NCI-H446 treated with DMSO at 0.1 percent for 48 hours (cell line): ENCODE measurements at places on chromosomes 16 and 17.

GRCh38 chr17:48558057-48558830, 13.3 kb upstream of the HOXB2 start:
- no peak for DNase-seq

DNA sequence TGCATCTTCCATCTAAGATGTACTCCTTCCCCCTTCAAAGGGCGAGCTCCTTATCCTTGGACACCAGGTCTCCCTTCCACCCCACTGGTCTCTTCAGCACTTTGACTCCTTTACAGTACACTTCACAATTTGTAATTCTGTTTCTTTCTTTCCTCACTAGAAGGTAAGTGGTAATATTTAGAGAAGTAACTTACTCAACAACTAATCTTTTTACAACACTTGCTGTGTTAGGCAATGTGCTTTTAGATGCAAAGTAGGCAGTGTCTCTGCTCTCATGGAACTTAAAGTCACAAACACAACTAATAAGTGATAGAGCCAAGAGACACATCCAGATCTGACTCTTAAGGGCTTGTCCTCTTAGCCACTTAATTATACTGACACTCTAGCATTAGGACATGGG, 6.4 kb downstream of the SIAH1 start:
- no peak for DNase-seq

- DNase-seq = no peak
Observed at GRCh38 chr17:60311936-60312335, 80.0 kb downstream of the USP32 start.

- DNase-seq = no peak
Observed at GRCh38 chr16:49659356-49659755, 196.6 kb downstream of the ZNF423 start.

DNA sequence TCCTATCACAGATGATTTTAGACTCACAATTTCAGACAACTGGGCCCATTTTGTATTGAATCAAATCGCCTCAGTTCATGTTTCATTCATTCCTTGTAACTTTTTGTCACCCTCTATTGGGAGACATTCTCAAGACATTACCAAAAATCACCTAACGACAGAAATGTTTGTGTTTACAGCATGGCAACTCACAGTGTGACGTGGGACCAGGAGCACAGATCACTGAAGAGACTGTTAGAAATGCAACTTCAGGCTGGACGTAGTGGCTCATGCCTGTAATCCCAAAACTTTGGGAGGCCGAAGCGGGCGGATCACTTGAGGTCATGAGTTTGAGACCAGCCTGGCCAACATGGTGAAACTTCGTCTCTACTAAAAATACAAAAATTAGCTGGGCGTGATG, 249.6 kb downstream of the NTN1 start:
- no peak for DNase-seq

DNA sequence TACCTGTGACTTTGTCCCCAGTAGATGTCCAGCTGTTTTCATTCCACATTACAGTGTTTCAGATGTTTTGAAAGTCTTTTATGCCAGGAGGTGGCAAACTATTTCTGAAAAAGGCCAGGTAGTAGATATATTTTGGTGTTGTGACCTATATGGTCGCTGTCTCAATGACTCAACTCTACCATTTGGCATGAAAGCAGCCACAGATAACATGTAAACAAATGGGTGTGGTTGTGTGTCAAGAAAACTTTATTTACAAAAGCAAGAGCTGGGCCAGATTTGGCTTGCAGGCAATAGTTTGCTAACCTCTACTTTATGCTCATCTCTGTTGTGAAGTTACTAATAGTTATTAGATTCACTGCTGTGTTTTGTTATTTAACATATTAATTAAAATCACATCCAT, 728.7 kb upstream of the EEF2KMT start:
- no peak for DNase-seq

DNA sequence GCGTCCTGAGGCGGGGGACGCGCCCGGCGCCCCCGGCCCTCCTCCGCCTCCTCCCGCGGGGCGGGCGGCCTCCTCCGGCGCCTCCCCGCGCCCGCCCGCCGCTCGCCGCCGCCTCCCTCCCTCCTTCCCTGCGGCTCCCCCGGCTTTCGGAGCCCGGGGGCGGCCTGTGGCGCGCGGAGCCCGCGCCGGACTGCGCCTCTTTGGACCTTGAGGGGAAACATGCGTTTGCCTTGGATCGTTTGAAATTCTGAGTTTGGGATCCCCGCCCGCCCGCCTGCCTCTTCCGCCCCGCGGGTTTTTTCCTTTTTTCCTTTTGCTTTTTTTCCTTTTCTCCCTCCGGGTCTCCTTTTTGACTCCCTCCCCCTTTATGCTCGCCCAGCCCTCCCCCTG, 390 bp downstream of the ZNRF1 start:
- DNase-seq = no peak

- DNase-seq = no peak
Observed at GRCh38 chr16:35730251-35730650, 2270.8 kb downstream of the TP53TG3F start.

DNA sequence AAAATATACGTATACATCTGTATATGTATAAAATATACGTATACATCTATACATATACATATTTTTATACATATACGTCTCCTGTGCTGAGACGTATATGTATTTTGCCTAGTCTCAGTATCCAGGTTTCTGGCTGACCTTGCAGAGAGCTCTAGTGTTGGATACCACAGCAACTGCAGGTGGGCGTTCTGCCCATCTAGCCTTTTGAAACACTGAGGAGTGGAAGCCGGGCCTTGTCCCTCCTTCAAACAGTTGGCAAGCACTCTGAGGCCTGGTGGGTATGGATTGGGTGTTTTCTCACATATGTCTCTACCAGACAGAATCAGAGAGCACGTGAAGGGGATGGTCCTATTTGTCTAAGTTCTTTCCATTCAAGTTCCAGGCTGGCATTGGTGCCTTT, 39.4 kb upstream of the MRC2 start:
- DNase-seq = no peak

- no peak for DNase-seq
Observed at GRCh38 chr17:6070913-6071511, 833 bp downstream of the WSCD1 start.

DNA sequence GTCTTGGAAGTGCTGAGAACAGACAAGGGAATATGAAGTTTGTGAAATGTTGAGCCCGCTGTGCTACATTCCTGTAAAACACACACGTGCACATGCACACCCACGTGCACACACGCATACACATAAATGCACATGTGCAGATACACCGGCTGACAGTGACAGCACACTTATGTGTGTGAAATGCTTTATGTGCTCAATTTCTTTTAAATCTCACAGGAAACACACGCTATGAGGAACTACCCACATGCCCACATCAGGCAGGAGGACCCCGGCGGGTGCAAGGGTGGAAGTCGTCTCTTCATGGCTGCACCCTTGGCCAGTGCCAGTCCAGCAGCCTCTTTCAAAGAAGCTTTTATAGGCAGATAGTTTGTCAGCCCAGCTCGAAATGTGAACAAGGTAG, 561 bp upstream of the WFDC1 start:
- no peak for DNase-seq

- DNase-seq = no peak
Observed at GRCh38 chr17:17295141-17295540, 8.0 kb upstream of the NT5M start.

DNA sequence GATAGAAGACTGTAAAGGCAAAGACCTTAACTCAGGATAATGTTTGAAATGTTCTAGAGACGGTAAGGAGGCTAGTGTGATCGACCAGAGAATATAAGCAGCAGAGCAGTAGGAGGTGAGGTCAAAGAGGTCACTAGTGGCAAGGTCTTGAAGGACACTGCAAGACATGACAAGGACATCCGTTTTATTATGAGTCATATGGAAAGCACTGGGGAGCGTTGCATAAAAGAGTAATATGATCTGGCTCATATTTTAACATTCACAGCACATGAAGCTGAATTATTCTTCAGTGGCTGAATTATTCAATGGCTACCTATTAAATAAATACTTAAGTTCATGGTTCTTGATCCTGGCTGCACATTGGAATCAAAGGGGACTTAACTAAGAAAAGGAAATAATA, 123.7 kb downstream of the SOX9 start:
- DNase-seq = no peak

DNA sequence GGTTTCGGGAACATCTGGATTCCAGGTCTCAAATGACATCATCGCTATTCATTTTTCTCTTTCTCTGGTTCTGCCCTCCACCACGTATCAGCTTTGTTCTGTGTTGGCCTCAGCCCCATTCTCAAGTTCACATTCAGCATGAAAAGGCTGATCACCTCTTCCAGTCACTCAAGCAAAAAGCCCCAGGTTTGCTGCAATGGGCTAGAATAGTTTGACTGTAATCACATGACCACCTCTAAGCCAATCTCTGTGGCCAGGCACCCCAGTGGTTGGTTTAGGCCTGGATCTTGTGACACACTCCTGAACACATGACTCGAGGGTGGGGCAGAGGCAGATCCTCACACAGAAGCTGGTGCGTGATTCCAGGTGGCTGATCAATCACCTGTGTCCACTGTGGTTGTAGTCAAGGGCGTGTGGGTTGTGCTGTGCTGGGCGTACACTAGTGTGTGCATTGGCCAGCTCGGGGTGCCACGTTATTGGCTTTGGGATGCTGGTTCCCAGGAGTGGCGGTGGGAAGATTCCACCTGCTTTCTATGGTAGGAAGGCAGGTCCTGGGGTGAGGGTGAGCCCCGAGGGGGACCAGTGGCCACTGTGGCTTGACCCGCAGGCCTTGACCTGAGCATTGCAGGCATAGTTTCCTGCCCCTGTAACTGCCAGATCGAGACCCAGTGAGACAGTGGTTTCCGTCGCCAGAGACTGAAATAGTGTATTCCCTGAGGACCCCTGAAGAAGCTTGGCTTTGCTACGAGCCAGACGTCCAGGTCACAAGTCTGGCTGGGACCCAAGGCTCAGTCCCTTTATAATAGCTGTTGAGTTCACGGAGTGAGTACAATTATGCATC, 12.0 kb downstream of the EEF2K start:
- DNase-seq = no peak

- DNase-seq = no peak
Observed at GRCh38 chr17:48510761-48511604, 19.8 kb downstream of the HOXB1 start.

- no peak for DNase-seq
Observed at GRCh38 chr17:2549392-2550211, 37.9 kb upstream of the METTL16 start.

GRCh38 chr16:57623251-57624043, 5.0 kb upstream of the ADGRG1 start:
- no peak for DNase-seq

DNA sequence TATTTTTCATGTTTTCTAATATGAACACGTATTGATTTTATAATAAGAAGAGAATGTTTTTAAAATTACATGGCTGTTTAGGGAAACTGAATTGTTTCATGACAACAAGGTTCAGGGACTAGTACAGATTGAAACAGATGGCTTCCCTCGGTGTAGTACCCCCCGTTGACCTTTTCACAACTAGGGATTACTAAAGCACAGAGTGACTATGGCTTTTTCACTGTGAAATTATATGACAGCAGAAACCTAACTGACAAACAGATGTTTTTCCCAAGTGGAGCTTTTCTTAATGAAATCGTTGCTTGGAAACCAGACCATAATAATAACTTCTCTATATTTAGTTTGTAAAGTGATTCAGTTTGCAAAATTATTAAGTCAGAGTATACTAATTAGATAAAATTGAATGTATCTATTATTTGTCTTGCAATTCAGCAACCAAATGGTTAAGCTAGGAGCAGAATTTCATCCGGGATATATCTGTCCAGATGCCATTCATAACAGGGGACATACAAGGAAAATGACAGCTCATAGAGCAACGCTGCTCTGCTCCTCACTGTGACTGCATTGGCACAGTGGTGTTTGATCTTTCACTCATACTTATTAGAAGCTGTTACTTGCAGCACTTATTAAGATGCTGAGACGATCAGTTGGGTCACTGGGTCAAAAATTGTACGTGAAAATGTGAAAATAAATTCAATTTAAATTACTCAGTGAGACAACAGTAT, 111.7 kb downstream of the TANGO6 start:
- DNase-seq = no peak

DNA sequence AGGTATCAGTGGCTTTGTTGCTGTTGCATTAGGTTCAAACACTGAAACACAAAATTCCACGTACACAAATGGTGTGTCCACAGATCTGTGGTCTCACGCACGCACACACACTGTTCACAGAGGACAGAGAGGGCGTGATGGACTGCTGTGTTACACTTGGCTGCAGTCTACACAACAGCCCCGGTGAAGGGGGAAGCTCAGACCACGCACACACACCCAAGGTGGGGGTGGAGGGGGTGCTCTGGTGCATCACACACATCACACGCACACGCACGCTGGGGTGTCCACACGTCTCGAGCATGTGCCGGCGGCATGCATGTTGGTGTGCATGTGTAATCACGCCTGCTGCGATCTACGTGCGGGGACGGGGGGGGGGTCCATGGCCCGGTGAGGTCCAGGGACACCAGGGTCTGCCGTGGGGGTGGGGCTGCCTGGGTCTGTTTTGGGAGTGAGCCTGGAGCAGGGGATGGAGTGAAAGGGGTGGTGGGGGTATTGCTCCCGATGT, 7.3 kb downstream of the HSD3B7 start:
- DNase-seq = no peak

DNA sequence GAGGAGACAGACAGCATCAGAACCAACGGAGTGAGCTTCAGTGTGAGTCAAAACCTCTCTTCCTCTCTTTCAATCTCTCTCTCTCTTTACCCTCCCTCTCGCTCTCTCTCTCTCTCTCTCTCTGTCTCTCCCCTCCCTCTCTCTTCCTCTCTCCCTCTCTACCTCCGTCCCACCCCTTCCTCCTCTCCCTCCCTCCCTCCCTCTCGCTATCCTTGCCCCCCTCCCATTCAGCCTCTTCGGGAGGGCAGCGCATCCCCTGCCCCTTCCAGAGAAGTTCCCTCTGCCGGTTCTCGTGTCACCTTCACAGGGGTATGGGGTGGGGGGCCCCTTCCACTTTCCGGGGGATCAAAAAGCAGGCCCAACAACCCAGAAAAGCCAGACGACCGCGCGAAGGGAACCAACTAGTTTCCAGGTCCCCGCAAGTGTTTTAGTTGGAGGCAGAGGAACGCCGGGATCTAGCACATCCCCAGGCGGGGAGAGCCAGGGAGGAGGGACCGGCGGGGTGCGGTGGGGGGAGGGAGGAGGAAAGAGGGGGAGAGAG, 28.9 kb upstream of the RBFOX1 start:
- no peak for DNase-seq

DNA sequence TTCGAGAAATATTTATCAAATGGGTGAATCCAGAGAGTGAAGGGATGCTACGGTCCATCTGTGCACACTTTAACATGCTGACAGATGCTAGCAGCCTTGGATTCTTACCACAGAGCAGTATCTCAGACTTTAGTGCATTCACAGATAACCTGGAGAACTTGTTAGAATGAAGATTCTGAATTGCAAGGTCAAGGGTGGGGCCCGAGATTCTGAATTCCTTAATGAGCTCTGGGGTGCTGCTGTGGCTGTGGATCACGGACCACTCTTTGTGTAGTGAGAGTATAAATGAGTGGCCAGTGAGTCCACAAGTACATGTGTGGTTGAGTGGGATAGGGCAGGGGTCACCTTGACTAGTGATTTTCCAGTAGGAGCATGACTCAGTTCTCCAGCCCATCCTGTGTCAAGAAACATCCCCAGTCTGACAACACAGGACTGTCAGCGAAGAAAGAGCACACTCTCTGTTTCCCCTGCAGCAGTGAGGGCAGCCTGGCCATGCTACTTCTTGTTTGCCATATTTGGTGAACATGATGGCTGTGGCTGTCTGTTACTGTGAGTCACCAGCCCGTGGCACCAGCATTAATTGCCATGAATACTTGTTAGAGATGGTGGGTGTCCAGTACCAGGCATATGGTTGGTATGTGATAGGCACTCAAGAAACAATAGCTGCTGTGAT, 13.0 kb upstream of the SALL1 start:
- no peak for DNase-seq
